ENCODE measurements at places on chromosomes 3 and 15.

GRCh38 chr3:109743981-109744380 is 406.6 kb upstream of the DPPA4 start:
- DNase-seq: no peak

DNA sequence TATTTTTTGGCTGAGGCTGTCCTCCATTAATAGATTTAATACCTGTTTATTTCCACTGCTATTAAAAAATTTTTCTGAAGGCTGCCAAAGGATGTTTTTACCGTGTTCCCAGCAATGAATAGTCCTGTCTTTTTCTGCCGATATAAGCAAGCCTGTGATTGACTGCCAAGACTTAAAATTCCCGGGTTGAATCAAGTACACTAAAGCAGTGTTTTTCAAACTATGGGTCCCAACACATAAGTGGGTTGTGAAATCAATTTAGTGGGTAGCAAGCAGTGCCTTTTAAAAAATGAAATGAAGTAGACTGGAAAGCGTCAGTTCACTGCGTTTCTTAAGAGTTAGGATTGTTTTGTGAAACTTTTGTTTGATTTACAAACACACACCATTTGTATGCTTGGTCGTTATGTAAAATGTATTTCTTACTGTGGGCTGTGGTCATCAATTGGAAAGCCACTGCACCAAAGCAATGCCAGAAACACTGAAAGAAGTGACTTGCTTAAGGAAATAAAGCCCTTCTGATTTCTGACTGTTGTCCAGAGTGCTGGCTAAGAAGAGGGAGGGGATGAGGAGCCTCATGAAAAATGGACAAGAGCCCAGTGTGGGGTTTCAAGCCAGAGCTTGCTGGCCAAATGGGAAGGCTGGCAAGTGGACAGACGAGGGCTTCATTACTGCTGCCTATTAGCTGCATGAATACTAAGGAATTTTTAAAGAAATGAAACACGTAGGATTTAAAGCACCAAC is 206.0 kb downstream of the THRB start:
- no peak for DNase-seq

GRCh38 chr3:101638261-101638745 is 38.6 kb downstream of the ZBTB11 start:
- no peak for DNase-seq

DNA sequence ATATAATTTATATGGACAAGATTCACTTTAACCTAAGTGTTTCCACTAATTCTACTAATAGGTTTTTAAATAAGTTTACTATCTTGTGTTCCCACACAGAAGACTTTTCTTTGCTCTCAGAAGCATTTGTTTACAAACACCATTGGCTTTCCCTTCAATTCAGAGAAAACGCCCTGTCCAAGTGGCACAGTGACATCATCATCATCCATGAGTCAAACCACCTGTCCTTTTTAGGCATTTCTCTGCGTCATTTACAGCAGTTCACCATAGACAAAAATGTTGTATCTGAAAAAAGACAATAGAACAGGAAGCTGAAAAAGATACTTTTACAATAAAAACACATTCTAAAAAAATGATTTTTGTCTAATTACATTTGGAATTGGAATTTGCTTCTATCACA is 9.3 kb upstream of the BCL2L10 start:
- DNase-seq: no peak

DNA sequence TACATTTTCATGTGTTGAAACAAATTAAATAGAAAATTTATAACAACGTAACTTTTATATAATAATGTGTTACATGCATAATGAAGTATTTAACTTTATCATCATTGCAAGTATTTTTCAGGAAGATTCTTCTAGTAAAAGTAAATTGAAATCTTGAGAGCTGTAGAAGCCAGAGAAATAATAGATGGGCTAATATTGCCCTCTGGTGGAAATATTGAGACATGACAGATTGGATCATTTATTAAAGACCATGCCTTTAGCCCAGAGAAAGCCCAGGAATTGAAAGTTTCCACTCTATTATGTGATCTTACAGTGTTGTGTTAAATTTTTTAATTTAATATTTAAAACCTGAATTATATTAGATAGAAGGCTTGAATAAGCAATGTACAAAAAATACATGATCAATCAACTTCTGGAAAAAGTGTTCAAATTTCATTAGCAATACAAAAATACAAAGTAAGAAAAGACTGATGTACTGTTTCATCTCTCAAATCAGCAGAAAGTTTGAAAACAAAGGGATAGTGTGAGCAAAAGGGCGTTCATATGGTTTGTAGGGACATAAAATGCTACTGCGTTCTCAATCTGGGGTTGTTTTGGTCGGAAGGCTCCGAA is 52.7 kb upstream of the SPTSSB start:
- peak; percentile 31 for DNase-seq

DNA sequence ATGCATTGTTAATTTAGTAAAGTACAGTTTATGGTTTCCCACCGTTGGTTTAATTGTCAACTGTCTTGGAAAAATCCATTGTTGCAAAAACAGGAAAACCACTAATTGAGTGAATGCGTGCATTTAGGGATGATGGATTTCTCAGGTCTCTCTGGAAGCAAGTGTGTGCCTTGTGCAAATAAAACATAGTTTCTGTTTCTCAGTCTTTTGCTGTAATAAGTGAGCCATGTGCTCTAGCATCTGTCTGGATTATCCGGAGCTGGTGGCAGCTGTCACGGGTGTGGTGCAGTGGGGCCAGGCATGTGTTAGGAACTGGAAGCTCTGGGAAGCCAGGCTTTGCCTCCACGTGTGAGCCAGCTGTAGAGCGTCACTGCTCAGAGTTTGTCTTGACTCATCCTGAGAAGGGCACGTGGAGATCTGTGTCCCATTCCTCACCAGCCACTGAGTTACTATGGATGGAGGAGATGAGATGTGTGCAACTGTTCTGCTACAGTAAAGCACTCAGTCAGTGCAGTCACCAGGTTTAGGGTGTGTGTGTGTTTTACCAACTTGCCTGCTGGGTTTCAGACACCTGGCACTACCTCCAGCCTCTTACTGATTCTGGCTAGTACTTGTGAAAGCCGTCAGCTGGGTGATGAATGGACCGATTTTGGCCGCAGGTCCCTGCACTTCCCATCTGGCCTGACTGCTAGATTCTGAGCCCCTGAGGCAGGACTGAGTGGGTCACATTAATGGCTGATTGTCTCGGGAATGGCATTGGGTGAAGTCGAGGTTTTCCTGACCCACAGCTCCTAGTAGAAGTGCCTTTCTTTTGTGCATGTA is 7.2 kb downstream of the APBA2 start:
- no peak for DNase-seq

DNA sequence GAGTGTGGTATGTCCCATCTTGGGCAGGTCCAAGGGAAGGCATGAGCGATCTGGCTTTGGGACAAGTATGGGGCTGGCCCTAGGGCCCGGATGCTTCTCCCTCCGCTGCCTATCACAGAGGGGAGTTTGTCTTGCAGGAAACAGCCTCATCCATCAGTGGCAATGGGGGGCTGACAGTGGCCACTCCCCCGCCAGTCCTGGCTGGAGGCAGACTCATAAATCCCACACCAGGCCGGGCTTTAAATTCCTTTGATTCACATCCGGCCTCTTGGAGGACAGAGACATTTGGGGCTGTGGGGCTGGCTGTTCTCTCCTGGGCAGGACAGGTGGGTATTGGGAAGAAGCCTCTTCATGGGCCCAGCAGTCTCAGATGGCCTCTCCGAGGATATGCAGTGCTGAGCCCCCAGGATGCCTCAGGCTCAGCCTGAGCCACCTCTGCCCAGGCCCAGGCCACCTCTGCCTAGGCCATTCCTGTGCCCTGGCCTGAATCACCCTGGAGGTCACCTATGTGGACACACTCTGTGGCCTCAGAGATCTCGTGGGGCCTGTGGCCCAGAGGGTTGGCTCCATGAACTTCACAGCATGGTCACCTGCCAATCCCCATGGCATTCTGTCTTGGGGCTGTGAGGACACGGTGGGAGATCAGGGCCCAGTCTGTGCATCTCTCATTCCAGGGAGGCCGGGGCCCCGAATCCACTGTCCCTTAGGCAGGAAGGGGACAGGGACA is 84.2 kb upstream of the GOLGA6L4 start:
- DNase-seq: no peak

GRCh38 chr3:82641701-82642100 is 880.3 kb upstream of the GBE1 start:
- DNase-seq: no peak

DNA sequence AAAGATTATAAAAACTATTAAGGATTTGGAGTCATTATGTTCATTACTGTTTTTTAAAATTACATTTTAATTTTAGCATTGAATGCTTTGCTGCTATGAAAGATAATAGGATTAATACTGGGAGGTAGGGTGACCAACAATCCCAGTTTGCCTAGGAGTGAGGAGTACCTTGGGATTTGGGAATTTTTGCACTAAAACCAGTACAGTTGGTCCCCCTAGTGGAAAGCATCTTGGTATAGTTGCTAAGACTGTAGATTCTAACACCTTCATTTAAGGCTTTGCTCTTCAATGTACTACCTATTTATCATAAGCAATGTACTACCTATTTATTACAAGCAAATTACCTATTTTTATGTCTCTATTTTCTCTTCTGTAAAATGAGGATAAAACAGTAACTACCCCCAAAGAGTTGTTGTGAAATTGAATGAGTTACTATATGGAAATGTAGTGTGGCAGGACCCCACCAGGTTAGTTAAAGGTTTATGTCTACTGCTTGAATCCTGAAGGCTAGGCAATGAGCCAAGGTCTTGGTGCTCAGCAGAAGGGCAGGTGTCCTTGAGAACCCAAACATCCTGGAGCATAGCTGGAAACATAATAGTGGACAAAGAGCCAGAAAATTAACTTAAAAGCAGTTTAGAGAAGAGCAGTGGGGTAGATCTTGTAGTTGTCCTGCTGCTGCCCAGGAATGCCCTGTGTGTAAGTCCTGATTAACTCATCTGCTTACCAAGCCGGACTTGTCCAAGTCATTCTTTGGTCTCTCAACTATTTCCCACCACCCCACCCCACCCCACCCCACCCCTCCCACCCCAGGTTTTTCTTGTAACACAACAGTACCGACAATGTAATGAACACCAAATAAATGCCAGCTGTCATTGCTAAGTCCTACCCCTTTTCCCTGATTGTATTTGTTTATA is 49.2 kb upstream of the NMD3 start:
- no peak for DNase-seq

- DNase-seq: no peak
Observed at GRCh38 chr3:86239946-86240345, 751.0 kb downstream of the VGLL3 start.

GRCh38 chr3:177005718-177006405 is 191.4 kb downstream of the TBL1XR1 start:
- DNase-seq: no peak

- no peak for DNase-seq
Observed at GRCh38 chr3:150544726-150545125, 1.6 kb downstream of the SERP1 start.

DNA sequence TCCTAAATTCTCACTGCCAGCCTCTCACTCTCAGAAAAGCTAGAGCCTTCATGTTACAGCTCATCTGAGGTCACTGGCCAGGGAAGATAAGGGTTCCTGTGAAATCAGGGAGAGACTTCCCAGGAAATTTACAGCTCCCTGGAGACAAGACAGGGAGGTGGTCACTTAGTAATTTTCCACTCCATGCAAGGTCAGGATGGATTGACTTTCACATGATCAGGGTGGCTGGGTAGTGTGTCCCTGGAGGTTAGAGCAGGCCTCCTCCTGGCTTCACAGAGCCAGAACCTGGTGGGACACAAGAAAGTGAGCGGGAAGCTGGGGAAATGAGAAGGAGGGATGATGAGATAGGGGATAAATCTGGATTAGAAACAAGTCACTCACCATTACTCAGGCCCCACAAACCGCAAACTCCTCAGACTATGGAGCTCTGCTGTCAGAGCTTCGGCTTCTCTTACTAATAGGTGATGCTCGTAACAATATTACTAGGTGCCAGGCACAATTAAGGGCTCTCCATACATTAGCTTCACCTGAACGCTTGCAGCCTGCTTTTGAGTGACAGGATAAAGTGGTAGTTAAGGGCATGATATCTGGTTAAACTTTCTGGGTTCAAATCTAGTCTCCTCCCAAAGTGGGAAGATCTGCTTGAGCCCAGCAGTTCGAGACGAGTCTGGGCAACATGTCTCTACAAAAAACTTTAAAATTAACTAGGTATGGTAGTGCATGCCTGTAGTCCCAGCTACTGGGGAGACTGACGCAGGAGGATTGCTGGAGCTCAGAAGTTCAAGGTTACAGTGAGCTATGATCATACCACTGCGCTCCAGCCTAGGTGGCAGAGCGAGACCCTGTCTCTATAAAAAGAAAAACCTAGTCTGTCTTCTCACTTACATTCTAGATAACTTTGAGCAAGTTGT is 24.9 kb downstream of the DUOX2 start:
- no peak for DNase-seq

DNA sequence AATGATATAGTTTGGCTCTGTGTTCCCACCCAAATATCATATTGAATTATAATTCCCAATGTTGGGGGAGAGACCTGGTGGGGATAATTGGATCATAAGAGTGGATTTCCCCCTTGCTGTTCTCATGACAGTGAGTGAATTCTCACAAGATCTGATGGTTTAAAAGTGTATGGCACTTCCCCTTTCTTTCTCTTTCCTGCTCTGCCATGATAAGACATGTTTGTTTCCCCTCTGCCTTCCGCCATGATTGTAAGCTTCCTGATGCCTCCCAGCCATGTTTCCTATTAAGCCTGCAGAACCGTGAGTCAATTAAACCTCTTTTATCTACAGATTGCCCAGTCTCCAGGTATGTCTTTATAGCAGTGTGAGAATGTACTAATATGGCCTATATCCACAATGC is 126.7 kb upstream of the GMNC start:
- no peak for DNase-seq

DNA sequence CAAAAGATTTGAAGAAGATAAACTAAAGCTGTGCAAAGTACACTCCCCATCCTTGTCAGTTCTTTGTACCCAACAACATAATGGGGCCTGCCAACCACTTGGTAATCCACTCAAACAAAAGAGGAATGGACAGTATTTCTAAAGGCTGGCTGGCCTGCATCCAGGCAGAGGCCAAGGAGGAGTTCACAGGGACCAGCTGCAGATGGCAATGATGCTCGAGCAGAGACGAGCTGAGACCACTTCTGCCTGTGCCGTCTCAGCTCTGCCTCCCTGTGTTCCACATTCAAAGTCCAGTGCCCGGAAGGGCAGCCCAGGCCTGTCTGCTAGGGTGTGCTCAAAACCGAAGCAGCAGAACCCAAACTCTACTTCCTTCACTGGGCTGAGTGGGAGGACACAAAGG is 14.3 kb downstream of the CXCR6 start:
- DNase-seq: no peak

- DNase-seq: no peak
Observed at GRCh38 chr3:15452961-15453360, 25.6 kb downstream of the EAF1 start.

Measured in DMS153 (cell line).